ENCODE measurements at places on chromosomes 5 and 9.

- DNase-seq = no peak
Measured at GRCh38 chr9:76693912-76694311, 70.3 kb upstream of the PCA3 start.

DNA sequence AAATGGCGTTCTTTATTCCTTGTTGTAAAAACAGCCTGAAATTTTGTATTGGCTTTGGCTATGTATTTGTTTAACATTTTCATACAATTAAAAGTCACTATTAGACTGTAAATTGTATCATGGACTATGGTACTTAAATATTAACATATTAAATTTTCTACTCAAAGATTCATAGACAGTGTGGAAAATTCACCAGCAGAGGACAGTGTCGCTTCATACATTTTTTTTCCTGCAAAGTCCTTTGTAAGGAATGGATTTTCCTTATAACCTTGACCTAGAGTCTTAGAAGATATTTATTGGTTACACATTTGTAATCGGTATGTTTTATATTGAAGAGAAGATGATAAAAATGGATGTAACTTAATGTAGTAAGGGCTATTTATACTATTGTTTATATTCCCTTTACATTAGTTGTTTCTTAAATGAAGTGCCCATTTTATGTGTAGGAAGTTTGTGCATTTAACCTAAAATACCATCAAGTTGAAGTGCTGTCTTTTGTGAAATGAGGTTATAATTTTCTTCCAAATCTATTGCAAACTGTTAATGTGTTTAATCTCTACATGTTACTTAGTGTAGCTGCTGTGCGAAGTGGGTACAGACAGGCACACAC, 150.1 kb downstream of the KDM4C start:
- DNase-seq = no peak

DNA sequence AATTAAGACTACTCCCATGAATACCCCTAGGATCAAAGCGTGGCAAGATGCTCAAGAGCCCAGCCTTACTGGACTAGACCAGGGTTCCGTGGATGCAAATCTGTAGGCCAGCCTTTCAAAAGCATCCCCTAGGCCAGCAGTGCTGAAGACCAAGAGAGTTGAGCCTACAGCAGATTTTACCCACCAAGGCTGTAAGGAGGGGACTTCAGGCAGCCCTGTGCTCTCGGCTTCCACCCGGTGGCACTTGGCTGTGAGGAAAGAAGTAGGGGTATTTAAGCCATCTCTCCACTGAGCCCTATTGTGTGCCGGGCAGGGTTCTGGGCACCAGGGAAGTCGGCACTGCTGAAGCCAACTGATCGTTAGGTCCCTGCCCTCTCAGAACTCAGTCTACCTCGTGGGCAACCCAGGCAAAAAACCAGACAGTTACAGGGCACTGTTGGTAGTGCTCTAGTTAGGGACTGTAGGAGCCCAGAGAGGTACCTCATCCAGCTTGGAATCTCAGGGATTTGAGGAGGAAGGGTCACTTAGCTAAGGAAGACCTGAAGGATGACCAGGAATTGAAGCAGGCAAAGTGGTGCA, 25.5 kb downstream of the TCF7 start:
- DNase-seq = no peak

- no peak for DNase-seq
Measured at GRCh38 chr9:18829873-18830272, 203.1 kb downstream of the SAXO1 start.

DNA sequence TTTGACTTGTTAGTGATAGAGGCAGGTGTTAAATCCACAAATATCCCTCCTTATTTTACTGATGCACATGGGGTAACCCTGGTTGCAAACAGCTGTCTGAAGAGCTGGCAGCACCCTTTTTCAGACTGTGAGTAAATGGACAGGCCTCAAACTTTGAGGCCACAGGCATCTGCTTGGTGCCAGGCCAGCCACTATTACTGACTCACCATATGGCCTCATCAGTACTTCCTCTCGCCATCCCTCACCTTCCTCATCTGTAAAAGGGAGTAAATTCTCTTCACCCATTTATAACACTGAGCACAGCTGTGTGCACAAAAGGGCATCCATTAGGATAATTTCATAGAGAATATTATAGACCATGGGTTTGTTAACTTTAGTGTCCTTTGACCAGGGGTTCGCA, 11.9 kb upstream of the TNIP1 start:
- no peak for DNase-seq

DNA sequence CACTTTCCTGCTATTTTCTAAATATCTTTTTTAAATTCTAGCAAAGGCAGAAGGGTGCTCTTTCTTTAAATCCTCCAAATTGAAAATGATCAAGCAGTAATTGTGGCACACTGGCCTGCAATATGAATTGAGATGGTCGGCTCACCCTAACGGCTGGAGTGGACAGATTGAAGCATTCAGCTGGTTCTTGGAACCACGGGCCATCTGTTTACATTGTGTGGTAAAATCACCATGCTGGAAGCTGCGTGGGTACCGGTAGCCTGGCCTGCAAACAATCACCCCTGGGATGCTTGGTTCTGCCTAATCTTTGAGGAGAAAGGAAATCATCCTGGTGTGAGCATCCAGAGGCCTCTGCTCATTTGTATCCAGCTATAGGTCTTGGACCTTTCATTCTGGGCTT, 289.3 kb downstream of the ZNF608 start:
- no peak for DNase-seq

DNA sequence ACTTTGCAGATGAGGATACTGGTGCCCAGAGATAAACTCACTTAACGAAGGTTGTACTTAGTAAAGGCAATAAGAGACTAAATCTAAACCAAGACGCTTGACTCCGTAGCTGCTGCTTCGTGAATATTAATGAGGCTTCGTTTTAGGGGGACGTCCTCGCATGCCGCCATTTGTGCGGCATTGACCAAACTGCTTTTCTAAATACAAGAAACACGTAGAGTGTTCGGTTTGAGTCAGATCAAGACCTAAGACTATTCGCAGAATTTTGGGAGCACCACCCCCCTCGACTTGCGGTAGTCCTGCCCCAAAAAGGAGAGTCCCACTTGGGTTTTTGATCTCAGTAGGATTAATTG, 1.1 kb downstream of the NPM1 start:
- no peak for DNase-seq

DNA sequence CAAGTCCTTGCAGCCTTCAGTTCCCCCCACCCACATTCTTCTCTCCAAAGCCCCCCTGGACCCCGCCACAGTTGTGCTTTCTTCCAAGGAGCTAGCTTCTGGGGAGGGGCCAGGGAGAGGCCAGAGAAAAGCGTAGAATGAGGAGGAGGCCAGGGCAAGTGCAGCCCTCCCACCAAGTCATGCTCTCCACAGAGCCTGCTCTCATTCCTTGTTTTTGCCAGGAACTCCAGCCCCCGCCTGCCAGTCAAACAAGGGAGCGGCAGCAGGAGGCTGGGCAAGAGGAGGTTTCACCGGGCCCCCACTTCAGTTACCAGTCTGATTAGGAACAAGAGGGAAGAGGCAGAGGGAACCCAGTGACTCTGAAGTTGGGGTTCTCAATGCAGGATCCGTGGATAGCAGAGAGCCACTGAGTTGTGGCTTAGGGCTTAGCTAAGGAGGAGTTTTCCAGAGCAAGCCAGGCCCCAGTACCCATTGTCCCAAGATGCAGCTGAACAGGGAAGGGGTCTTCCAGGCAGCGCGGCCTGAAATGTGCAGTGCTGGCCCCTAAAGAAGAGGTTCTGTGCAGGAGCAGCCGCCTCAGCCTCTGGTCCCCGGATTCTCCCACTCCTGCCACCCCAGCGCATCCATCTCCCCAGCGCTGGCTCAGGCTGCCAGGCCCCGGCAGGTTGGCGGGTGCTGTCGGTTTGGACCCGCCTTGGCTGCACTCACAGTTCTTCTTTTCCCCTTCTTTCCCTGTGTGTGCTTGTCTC, 120.6 kb downstream of the DAB2IP start:
- DNase-seq = no peak

DNA sequence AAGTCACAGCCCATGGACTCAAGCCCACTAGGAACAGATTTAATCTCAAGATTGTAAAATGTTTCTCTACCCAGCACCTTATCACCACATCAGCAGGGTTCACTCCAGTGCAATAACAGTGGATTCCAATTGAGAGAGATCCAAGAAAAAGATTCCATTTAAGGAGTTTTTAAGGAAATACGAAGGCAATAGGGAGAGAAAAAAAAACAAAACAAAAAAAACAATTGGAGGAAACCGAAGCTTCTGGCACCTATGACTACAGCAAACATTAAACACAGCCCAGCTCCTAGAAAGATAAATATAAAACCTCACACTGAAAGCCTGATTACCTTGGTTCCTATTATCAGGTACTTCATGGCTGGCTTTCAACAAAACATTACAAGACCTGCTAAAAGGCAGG, 192.7 kb downstream of the DAB2IP start:
- no peak for DNase-seq

DNA sequence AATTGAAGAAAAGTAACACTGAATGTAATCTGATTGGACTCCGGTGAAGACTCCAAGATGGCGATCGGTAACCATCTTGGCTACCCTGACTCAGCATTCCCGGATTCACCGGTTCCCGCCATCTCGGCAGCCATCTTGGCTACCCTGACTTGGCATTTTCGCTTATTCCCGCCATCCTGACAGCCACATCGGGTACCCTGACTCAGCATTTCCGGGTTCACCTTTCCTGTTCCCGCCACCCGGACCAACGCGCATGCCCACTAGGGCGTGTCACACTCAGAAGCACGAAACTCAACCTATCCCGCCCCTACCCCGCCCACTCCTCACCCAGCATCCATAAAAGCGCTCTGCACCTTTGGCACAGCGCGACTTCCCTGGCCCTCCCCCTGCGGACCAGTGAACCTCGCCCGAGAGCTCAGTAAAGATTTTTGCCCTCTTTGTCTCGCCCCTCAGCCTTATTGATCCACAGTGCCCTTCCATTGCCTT, 17.2 kb downstream of the SPTLC1 start:
- DNase-seq = no peak

GRCh38 chr5:73284985-73285384, 112.0 kb downstream of the TMEM174 start:
- DNase-seq = no peak

- no peak for DNase-seq
Measured at GRCh38 chr5:111748304-111748763, 8.7 kb downstream of the NREP start.

DNA sequence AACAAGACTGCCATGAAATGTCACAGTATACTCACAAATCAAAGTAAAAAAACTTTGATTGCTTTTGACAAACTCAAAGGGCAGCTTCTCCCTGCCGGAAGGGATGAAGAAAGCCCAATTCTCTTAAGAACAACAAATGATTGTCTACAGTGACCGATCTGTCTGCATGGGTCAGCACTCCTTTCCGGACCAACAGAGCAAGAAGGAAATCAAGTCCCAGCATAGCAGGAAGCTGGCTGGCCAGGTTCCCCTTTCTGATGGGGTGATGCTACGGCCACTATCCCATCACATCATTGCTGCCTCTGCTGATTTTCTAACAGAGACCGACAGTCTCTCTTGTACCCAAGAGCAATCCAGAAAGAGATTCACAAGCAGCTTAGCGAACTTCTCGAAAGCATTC, 692 bp downstream of the C1QTNF3 start:
- DNase-seq = no peak

DNA sequence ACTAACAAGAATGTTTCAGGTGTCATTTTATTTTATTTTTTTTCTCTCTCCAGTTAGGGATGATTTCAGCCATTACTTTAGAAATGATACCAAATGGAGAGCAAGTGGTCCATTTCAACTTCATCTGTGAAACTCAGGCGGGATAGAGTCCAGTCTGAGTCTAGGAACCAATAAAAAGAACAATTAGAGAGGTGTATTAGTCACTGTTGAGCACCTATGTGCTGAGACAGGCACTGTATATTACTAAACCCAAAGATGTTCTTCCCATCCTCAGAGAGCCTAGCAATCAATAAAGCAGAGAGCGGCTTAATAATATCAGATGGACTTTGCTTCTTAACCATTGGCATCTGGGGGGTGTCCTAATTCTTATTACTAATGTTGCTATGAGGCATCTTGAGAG, 410.3 kb upstream of the SLC24A2 start:
- no peak for DNase-seq
